Naive thymus-derived CD4-positive, alpha-beta T cell (primary cell): ENCODE measurements at places on chromosomes 5 and 9.

DNA sequence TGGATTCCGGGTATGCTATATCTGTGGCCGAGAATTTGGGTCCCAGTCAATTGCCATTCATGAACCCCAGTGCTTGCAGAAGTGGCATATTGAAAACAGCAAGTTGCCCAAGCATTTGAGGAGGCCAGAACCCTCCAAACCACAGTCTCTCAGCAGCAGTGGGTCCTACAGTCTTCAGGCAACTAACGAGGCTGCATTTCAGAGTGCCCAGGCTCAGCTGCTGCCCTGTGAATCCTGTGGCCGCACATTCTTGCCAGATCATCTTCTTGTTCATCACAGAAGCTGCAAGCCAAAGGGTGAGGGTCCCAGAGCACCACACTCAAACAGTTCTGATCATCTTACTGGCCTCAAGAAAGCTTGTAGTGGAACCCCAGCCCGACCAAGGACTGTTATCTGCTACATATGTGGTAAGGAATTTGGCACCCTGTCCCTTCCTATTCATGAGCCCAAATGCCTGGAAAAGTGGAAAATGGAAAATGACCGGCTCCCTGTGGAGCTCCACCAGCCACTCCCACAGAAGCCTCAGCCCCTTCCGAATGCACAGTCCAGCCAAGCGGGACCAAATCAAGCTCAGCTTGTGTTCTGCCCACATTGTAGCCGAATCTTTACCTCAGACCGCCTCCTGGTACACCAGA is 23.0 kb downstream of the ZNF474 start:
- DNase-seq, result no peak
- H3K36me3 ChIP-seq, result no peaks in the 10 kb centered on the region
- H3K27me3 ChIP-seq, result no peaks in the 10 kb centered on the region
- H3K4me1 ChIP-seq, result no peaks in the 10 kb centered on the region

DNA sequence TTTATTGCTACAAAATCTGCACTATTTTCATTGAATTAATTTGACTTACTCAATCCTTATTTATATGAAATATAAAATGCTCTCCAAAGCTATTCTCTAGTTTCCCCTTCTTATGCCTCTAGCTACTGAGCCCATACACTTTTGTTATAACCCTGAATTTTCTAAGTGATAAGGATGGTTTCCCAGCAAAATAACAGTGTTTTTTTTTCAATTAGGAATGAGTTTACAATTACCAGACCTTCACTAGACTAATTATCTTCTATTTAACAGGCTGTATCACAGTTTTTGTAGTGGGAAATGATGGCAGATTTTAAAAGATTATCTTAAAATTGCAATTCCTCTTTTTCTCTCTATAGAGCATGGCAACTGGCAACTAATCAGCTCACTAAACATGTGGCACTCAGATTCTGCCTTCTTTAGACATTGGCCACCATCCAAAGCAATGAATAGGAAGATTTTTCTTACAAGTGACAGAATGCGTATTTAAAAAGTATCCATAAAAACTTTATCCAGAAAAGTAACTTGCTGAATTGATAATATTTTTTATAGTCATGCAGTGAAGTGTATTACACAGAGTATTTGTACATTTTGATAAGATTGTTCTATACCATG is 585.7 kb upstream of the ZNF608 start:
- H3K27ac ChIP-seq, result no peak overlapping the region
- no peak for DNase-seq
- no peak overlapping the region for H3K4me3 ChIP-seq
- H3K27me3 ChIP-seq, result no peaks in the 10 kb centered on the region
- H3K4me1 ChIP-seq, result no peaks in the 10 kb centered on the region
- no peaks in the 10 kb centered on the region for H3K36me3 ChIP-seq

DNA sequence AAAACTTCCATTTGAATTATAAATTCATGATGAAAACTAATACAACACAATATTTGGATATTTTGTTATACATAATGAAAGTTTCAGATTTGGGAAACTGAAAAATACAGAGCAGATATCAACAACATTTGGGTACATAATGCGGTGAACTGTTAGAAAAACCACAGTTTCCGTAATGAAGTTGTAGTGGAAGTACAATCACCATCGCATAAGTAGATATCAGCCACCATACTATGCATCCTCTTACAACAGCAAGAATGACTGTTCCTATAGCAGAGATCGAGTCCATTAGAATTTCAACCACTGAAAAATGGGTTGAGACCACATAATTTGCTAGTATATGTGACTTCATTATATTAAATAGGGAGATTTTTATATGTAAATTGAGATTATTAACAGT is 770.2 kb upstream of the DMAC1 start:
- H3K4me3 ChIP-seq, result no peak overlapping the region
- no peaks in the 10 kb centered on the region for H3K27me3 ChIP-seq
- no peak overlapping the region for H3K27ac ChIP-seq

DNA sequence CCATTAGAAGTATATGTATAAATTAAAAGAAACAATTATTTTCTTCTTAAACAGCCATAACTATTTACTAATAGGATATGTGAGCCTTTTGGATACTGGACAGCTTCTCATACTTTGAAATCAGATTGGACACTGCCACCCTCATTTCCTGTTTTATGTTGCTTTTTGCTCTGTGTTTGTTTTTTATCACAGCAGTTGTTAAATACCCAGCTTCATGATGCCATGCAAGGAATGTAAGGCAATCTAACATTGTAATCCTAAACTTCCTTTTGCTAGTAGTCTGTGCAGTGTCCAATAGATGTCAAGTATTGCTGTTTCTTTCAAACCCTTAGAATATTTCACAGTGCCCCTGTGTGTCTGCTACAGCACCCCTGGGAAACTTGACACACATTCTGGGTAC is 56.2 kb downstream of the CNTLN start:
- no peaks in the 10 kb centered on the region for H3K4me1 ChIP-seq
- DNase-seq, result no peak
- no peak overlapping the region for H3K27ac ChIP-seq
- H3K27me3 ChIP-seq, result no peaks in the 10 kb centered on the region
- H3K36me3 ChIP-seq, result no peaks in the 10 kb centered on the region

DNA sequence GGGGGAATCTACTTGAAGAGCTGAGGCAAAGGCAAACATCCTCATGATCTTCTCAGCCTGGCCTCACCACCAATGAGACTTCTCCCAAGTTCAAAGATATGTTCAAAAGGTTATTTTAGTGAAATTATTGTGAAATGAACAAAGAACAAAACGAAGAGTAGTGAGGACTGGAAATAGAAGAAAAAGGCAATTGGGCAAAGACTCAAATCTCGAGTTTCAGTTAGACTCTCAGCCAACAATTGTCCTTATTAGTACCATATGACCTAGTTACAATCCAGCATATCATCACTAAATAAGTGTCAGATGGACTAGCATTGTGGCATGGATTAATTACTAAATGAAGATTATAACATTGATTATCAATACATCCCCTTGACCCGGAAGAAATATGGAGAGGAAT is 9.0 kb downstream of the ZNF474 start:
- H3K27me3 ChIP-seq, result no peaks in the 10 kb centered on the region
- H3K4me1 ChIP-seq, result peaks cover 14% of the 10 kb centered on the region
- H3K36me3 ChIP-seq, result no peaks in the 10 kb centered on the region
- H3K27ac ChIP-seq, result no peak overlapping the region
- no peak overlapping the region for H3K4me3 ChIP-seq
- DNase-seq, result no peak

DNA sequence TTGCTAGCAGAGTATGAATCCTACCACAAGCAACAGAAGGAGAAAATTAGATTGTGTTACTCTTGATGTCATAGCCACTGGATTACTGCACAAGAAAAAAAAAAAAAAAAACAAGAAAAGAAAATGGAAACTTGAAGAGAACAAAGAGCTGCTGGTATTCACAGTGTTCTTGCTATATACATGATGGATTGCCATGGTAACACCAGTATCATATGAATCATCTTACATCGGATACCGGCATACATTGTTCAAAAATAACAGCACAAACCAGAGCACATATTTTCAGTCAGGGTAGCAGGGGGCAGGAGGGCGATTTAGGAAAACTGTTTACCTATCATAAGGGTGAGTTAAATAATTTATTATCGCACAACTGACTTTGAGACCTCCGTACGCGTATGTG is 472.9 kb downstream of the PDE4D start:
- H3K27me3 ChIP-seq, result no peaks in the 10 kb centered on the region
- no peak overlapping the region for H3K27ac ChIP-seq
- no peaks in the 10 kb centered on the region for H3K36me3 ChIP-seq
- H3K4me3 ChIP-seq, result no peak overlapping the region

DNA sequence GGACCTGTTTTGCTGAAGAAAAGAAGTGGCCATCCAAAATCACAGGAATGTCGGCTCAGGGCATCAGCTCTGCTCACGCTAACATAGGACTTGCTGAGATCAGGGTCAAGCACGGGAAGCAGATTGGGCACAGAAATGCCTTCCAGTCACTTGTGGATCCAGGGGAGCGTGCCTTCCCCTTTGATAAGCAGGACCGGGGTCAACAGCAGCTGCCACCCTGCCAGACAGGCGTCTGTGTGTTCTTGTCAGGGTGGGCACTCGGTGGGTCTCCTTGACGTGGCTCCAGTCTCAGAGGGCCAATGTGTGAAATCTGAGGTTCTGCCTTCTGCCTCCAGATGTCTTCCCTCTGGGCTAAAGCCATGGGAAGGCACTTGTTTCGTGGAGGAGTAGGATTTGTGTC is 313.7 kb upstream of the IRX4 start:
- H3K4me1 ChIP-seq, result no peaks in the 10 kb centered on the region
- H3K36me3 ChIP-seq, result no peaks in the 10 kb centered on the region
- no peak for DNase-seq
- no peak overlapping the region for H3K4me3 ChIP-seq
- no peaks in the 10 kb centered on the region for H3K27me3 ChIP-seq

- no peak overlapping the region for H3K27ac ChIP-seq
- H3K4me3 ChIP-seq, result no peak overlapping the region
- no peaks in the 10 kb centered on the region for H3K4me1 ChIP-seq
- no peak for DNase-seq
- no peaks in the 10 kb centered on the region for H3K27me3 ChIP-seq
These were observed 59.7 kb upstream of the TRPC7 start for GRCh38 chr5:136424835-136425584.

DNA sequence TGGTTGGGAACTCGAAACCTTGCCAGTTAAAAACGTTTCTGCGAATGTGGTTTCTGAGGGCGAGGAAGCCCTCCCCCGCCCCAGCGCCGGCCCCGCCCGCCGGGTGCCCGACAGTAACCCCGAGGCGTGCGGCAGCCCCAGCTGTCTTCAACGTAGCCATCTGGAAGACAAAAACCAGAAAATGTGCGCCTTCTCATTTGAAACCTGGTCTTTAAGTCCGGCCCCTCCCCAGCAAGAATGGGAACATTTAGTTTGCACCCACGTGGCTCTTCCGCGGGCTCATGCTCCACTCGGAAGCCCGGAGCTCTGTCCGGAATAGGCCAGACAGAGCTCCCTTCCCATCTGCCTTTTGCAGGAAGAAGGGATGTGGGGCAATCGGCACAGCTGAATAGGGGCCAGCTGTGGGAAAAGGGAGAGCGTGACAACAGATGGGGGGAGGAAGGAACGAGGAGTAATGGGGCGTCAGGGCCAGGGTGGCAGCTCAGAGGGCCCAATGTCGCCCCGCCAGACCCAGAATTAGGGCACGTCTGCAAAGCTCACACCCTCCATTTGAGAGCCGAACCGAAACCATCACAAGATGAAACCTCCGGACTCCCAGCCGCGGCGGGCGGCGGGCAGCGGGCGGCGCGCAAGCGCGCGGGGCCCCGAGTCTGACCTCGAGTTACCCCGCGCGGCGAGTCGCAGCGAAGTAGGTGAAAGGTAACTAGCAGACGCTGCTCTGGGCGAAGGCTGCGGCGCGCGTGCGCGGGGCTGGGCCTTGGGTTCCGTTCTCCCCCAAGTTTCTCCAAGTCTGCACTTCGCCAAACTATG is 63.4 kb upstream of the ABCA1 start:
- peak overlapping the region; percentile 92 for H3K27ac ChIP-seq
- H3K36me3 ChIP-seq, result no peaks in the 10 kb centered on the region
- H3K4me3 ChIP-seq, result peak overlapping the region; percentile 80
- H3K4me1 ChIP-seq, result peaks cover 15% of the 10 kb centered on the region

GRCh38 chr5:160458806-160459800 is 37.4 kb downstream of the PTTG1 start:
- DNase-seq, result no peak
- no peak overlapping the region for H3K27ac ChIP-seq
- no peaks in the 10 kb centered on the region for H3K4me1 ChIP-seq
- no peak overlapping the region for H3K4me3 ChIP-seq
- H3K27me3 ChIP-seq, result no peaks in the 10 kb centered on the region

GRCh38 chr5:140923601-140924000 is 2.5 kb upstream of the PCDHAC1 start:
- no peak overlapping the region for H3K27ac ChIP-seq
- no peaks in the 10 kb centered on the region for H3K36me3 ChIP-seq
- H3K27me3 ChIP-seq, result no peaks in the 10 kb centered on the region
- H3K4me3 ChIP-seq, result no peak overlapping the region
- no peak for DNase-seq
- H3K4me1 ChIP-seq, result no peaks in the 10 kb centered on the region

DNA sequence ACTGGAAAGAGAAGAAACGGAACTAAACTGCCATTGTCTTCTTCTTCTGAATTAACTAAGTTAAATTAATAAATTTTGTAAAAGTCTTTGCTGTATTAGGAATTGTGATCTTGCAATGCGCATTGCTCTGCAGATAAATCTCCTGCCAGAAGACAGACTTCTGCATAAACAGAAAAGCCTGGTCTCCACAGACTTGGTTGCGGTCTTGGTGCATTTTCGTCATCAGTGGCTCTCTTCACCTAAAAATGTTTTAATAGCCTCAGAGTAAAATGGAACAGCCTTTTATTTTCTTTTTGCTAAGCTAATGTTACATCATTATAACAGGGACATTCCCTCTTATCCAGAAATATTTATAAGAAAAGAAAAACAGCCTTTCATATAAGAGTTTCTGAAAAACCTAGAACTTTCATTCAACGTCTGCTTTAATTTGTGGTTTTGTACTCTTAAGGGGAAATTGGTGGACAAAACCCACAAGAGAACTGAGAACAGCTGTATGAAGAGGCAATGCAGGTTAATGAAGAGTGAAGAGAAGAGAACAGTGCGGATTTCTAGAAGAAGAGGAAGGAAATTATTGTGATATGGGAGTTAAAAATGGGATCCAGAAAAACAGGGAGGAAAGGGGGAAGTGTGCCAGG is 10.1 kb downstream of the IFNA5 start:
- H3K4me1 ChIP-seq, result no peaks in the 10 kb centered on the region
- no peaks in the 10 kb centered on the region for H3K36me3 ChIP-seq
- no peak for DNase-seq

- no peak for DNase-seq
- no peaks in the 10 kb centered on the region for H3K4me1 ChIP-seq
- H3K4me3 ChIP-seq, result no peak overlapping the region
These were observed 30.5 kb upstream of the NKD2 start for GRCh38 chr5:978054-978453.

- no peaks in the 10 kb centered on the region for H3K27me3 ChIP-seq
- H3K4me3 ChIP-seq, result no peak overlapping the region
- H3K27ac ChIP-seq, result no peak overlapping the region
- no peaks in the 10 kb centered on the region for H3K36me3 ChIP-seq
- no peaks in the 10 kb centered on the region for H3K4me1 ChIP-seq
These were observed 24.2 kb upstream of the ADAMTS2 start for GRCh38 chr5:179369530-179369884.

- no peaks in the 10 kb centered on the region for H3K36me3 ChIP-seq
- DNase-seq, result no peak
- H3K27me3 ChIP-seq, result no peaks in the 10 kb centered on the region
- no peak overlapping the region for H3K27ac ChIP-seq
- no peak overlapping the region for H3K4me3 ChIP-seq
These were observed 446.6 kb downstream of the ARHGEF28 start for GRCh38 chr5:74072646-74073045.

- H3K4me1 ChIP-seq, result peaks cover 12% of the 10 kb centered on the region
These were observed 12.1 kb downstream of the PDCL start for GRCh38 chr9:122816163-122816867.
